SW480 (cell line): ENCODE measurements at places on chromosomes 3 and 15.

GRCh38 chr3:104460477-104461406, 906.0 kb upstream of the ALCAM start:
- no peak for DNase-seq

GRCh38 chr3:146160964-146161662, at the start of gene PLOD2:
Gene PLOD2, minus strand, starts transcription at chr3:146161184. Its CDS starts 195 bp downstream, at chr3:146160989.
- DNase-seq: peak; percentile 35

DNA sequence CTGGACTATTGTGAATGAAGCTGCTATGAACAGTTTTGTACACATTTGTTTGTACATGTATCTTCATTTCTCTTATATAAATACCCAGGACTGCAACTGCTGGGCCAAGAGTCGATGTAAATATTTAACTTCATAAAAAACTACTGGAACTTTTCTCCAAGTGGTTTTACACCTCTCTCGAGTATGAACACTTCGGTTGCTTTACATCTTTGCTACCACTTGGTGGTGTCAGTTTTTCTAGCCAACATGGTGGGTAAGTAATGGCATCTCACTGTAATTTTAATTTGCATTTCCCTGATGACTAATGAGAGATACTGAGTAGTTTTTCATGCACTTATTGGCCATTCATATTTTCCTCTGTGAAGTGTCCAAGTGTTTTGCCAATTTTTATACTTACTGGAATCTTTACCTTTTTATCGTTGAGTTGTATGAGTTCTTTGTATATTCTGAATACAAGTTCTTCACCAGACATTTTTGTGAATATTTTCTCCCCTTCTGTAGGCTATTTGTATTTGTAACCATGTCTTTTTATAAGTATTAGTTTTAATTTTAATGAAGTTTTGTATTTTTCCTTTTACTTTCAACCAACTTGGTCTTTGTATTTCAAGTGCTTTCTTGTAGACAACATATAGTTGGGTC, 44.4 kb downstream of the PCOLCE2 start:
- peak; percentile 51 for DNase-seq

DNA sequence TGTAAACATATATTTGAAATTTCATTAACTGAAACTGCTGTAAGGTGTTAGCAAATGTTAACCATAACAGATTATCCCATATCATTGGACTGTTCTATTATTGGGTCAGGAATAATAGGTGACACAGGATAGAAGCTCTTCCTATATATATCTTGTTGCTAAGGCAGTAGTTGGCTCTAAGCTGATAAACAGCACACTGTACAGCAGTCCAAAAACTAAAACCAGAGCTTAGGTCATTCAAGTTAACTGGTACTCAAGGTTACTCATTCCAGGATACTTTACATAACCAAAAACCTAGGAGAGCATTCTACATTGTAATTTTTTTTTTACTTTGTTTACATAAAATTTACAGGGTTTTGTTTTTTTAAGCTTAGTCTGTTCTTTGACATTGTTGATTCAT, 8.9 kb downstream of the DNAJC19 start:
- no peak for DNase-seq

DNA sequence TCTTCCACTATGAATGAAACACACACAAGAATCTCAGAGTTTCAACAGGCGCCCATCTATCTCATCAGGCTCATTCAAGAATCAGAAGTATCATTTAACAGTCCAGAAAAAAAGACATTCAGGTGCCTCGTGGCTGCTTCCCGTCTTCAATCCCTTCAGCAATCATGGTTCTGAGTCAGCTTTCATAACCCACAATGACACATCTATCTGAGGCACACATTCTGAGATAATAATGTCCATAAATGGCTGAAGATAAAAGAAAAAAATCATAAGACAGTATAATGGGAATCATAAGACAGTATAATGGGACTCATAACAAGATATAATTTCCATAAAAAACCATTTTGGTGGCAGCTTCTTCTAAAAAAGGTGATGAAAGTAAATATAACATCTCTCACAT, 52.4 kb downstream of the TNIK start:
- DNase-seq: peak; percentile 15

DNA sequence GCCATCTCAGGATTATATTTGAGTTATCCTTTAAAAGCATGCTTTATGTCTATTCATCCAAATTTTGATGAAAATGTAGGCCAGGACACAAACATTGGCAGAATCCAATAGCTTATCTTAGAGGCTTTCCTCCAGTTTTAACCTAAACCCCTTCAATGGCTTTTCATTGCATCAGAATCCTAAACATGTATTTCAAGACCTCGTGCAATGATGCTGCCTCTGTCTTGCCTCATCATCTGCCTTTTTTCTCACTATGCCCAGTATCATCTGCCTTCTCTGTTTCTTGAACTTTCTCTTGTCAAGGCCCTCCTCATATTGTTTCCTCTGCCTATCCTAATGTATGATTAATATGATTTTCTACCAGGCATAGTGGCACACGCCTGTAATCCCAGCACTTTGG, 76.1 kb upstream of the MAP4 start:
- no peak for DNase-seq

- DNase-seq: no peak
Measured at GRCh38 chr15:69748576-69749185, 296.1 kb downstream of the RPLP1 start.

- DNase-seq: peak; percentile 75
Measured at GRCh38 chr15:73941871-73942635, 15.8 kb downstream of the LOXL1 start.
